Activated CD4-positive, alpha-beta T cell treated with anti-CD3 and anti-CD28 coated beads, Interleukin-2, amount 50 U/mL, for 1 hour (primary cell): ENCODE measurements at places on chromosomes 1 and 21.

DNA sequence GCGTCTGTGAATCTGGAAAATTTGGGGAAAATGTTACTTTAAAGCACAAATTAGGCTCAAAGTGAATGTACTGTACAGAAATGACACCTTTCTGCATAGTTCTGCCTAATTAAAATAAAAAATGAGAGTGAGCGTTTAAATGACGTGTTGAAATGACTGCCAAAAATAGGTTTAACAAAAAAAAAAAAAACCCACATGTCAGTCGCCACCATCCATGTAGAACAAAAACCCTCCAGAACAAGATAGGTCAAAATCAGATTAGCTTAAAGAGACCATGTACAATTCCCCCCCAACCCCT is 745 bp downstream of the PARP1 start:
- no peak for DNase-seq

GRCh38 chr1:223712850-223713474 is 623 bp downstream of the CAPN2 start:
- peak; percentile 33 for DNase-seq

DNA sequence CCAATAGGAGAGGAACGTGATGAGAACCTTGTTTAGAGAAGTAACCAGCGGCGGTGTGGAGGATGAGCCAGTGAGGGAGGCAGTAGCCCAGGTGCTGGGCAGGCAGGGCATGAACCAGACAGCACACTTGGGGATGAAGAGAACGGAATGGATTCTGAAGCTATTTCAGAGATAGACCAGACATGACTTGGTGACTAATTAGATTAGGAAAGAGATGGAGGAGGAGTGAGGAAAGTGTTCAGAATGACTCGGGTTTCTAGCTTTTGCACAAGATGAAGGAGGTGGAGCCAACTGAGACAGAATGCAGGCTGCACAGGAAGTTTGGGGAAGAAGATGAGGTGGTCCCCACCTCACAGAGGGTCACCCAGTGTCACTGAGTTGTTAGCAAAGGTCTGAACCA is 5.1 kb downstream of the PEF1 start:
- DNase-seq = no peak

DNA sequence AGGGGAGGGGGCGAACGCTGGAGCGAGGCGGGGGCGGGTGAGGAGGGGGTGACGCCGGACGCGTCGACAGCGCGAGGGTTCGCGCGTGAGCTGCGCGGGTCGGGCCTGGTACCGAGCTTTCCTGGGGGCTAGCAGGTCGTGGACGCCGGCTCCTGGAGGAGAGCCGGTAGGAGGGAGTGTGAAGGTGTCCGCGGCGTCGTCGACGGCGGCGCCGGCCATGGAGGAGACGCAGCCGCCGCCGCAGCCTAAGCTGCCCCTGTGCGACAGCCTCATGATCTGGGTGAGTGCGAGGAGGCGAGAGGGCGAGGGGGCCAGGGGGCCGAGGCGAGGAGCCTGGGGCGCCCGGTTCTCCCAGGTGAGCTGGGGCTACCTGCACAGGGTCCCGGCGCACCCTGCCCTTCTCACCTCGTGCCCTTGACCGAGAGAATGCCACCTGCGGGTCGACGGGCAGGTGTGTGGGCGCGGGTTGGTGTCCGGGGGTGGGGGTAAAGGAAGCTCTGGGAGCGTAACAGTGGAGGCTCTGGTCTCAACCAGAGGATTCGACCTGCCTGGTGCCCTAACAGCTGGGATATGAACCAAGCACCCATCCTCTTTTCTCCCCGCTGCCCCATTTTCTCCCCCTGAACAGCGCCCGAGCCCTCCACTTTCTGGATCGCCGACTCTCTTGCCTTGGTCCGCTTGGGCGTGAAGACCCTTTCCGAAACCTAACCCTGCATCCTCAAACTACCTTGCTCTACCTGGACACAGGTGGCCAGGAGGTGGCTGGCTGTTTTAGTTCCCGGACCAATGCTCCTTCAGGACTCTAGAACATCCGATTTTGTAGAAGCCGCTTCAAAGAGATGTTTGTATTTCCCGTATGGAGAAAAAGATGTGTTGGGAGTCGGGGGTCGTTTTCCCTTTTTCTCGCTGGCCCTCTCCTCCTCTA is at the start of gene HOOK1:
TSS of gene HOOK1 (plus strand) at position 49 of the 925 bp plus-strand sequence. CDS start at position 218, 169 bp downstream.
- DNase-seq = no peak

DNA sequence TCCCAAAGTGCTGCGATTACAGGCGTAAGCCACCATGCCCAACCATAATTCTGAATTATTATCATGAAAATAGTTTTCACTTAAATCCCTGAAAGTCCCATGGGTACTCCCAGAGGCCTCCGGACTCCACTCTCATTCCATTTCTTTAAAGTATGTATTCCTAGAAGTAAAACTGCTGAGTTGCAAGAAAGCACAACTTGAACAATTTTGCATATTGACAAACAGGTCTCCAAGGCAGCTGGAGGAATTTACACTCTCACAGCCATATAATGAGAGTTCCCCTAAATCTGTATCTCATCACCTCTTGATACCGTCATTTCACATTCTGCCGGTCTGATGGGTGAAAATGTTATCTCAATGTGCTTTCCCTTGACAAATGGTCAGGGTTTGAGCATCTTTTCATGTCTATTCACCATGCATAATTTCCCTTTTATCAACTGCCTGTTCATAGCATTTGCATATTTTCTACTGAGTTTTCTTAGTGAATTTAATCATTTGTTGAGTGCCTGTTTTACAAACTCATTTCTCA is 129.4 kb downstream of the SMYD3 start:
- no peak for DNase-seq

DNA sequence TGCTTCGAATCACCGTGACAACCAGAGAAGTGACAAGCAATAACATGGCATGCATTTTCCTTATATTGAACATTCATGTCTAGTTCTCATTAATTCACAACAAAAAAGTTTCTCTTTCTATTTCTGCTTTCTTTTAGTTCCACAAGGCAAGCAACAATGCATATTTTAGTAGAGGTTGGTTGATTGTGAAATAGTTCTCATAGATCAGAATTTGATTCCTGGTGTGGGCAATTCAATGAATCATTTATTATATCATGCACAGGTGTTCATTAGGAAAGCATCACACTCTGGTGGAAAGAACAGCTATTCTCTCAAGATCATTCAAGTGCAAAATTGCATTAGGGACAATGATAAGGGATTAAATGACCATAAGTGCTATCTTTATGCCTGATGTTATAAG is 980.9 kb downstream of the BRINP3 start:
- no peak for DNase-seq

GRCh38 chr1:71738910-71739309 is 543.4 kb downstream of the NEGR1 start:
- DNase-seq = no peak

- no peak for DNase-seq
Observed at GRCh38 chr1:21811875-21812305, at the start of gene LDLRAD2. TSS of gene LDLRAD2 (plus strand) at chr1:21812265. CDS start at chr1:21812452, 187 bp downstream.

DNA sequence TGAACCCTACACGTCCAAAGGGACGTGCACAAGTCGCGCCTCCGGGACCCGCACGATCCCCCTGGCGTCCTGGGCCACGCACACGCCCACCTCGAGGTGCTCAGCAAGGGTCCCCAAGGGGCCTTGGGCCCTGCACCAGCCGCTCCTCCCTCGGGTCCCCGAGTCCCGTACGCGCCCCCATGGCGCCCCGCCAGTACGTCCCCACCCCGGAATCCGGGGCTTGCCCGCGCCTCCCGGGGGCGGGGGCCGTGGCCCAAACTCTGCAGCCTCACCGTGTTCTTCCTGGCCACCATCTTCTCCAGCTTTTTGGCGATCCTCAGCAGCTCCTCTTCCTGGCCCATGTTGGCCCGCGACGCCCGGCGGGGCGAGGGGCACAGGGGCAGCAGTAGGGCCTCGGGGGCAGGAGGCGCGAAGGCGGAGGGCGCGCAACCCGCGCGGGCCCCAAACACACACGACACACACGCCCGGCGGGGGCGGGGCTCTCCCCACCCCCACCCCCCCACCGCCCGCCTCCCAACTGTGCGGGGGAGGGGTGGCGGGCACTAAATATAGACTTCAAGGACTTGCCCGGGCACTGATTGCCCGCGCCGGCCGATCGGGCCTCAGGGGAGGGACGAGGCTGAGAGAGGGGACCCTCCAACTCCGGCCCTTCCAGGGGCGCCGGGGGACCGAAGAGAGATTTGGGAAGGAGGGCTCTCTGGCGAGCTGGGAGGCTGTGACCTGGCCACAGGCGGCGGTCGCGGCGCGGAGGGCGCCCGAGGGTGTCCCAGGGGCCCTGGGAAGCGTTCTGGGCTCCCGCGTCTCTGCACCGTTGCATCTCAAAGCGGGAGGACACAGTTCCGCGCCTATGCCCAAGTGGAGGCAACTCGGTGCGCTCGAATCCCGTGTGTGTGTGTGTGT is at the start of gene TCEA3:
TSS of gene TCEA3 (minus strand) at position 456 of the 900 bp plus-strand sequence. CDS start at position 341, 115 bp downstream.
- DNase-seq = peak; percentile 24

- DNase-seq = no peak
Observed at GRCh38 chr21:41403966-41404365, 22.1 kb upstream of the MX1 start.

DNA sequence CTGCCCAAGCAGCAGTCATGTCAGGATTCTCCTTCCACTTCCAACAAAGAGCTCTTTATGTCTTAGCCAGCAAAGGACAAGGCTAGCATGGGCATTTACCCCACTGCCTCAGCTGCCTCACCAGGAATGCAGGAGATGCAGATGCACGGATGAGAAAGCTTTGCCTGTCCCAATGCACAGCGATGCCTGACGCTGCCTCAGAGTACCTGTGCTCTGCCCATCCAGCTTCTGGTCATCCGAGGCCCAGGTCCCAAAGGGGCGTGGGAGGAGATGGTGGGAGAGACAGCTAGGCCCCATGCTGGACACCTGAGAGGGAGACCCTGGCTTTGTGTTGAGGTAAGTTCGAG is 59.0 kb downstream of the IRF2BP2 start:
- no peak for DNase-seq

- DNase-seq = no peak
Observed at GRCh38 chr1:152878042-152878441, at the start of gene SMCP. TSS of gene SMCP (plus strand) at chr1:152878322. CDS start at chr1:152884423, 6,101 bp downstream.

GRCh38 chr1:200900877-200901276 is 6.2 kb downstream of the INAVA start:
- no peak for DNase-seq

DNA sequence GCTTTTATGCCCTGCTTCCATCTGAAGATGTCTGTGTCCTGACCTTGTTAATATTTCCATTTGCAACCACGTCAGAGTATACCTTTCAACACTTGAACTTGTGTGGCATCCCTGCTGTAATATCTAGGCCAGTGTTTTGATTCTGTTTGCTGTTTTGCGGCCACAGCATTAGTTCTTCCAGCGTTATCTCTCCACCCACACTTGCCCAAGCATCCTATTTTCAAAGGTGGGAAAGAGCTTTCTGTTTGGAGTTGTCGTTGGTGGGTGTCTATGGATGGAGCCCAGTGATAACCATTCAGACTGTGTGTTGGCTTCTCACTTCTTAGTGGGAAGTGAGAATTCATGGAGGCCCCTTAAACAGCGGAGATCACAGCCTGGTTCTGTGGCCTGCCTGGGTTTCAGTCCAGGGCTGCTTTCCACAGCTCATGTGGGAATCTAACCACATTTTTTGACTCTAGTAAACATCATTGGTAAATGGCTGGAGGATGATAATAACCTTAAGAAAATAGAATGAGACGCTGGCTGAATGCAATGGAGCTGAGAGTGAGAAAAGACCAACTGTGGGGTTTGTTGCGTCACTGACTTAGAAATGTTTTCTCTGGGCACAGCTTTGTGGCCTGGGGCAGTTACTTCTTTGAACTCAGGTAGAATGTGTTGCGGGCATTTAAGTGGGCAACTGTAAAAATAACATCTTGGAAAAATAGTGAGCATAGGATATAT is 7.6 kb downstream of the TENT5C start:
- no peak for DNase-seq

DNA sequence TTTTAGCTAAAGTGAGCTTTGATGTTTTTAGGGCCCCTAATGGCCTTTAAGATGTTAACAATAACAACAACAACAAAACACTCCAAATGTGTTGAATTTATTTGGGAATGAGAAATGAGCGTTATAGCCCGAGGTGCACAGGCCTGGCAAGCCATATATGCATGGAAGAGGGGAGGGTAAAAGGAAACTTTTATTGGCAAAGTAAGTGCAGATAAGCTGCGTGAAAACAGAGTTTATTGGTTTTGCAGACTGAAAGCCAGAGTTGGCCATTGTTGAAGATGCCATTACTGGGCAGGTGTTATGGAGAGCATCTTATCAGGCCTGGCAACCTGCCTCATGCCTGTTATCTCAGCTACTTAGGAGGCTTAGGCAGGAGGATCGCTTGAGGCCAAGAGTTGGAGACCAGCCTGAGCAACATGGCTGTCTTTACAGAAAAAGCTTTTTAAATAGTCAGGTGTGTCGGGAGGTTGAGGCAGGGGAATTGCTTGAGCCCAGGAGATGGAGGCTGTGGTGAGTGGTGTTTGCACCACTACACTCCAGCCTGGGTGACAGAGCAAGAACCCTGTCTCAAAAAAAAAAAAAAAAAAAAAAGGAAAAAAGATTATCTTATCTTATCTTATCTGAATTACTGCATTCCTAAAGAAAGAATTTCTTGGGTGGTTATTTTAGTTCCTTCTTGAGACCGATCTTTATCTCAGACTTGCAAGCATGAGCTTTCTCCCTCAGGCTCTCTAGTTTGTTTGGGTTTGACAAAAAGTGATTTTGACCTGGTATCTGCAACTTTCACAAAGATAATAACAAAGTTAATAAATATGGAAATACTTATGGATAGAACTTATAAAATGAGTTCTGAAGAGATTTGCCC is 1.7 kb downstream of the PATJ start:
- no peak for DNase-seq

- no peak for DNase-seq
Observed at GRCh38 chr1:64896551-64896950, 69.8 kb downstream of the JAK1 start.

DNA sequence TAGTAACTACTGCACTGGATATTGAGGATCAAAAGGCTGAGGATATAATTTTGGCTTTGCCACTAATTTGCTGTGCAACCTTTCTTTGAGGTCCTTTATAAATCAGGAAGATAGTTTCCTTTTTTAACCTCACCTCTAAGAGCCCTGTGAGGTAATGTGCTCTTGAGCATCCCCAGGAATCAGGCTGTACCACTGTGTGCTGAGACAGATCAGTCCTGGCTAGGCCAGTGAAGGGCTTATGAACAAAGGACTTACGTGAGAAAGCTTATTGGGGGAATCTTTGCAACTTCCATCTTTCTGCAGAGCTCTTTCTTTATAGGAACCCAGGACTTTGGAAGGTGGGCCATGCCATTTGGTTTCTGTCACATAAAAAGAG is 188.9 kb downstream of the SIPA1L2 start:
- no peak for DNase-seq

DNA sequence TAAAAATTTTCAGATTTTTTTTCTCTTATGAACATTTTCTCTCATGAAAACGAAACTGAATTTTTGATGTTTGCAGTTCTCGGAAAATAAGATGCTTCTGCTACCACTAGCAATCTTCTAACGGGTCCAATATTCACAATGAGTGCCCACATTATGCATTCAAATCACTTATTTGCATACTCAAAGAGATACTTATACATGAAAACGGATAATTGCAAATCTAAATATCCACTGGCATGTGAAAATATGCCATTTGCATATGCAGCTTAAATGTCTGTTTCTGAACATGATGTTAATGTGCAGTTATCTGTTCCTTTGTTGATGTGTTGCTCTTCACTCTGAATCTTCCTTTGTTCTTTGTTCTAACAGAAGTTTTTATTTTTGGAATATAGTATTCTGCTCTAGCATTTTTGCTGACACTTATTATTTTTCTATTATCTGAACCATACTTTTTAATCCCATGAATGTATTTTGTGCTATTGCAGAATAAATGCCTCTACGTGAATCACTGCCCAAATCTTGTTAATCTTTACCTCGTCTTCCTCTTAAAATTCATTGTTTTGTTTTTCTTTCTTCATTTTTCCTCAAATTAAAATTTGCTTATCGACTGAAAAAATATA is 259.4 kb upstream of the BRINP3 start:
- no peak for DNase-seq

- DNase-seq = no peak
Observed at GRCh38 chr1:229420765-229421164, 13.1 kb downstream of the ACTA1 start.

- no peak for DNase-seq
Observed at GRCh38 chr1:47390843-47391242, 25.2 kb upstream of the FOXE3 start.
